Right ventricle myocardium inferior (tissue), 1 donor: ENCODE measurements at places on chromosomes 6 and 20.

- no peak for DNase-seq
Observed at GRCh38 chr6:52346503-52346902, 15.4 kb upstream of the PAQR8 start.

DNA sequence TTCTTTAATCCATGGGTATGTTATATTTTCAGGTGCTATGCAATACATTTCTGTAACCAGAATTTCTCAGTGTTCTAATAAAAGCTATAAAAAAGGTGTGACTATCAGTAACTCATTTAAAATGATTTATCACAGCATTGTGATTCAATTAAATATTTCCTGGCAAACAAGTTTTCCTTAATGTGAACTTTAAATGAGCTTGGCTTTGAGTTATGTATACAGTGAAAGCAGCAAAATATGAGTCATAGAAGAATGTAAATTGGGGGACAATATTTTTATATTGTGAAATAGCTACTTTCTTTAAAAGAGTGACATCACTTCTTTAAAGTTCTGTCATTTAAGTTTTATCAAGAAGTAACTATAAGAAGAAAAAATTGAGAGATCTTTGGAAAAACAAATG lies 484.9 kb upstream of the MAN1A1 start:
- no peak for DNase-seq

GRCh38 chr6:136720045-136720770 lies 72.1 kb downstream of the MAP3K5 start:
- no peak for DNase-seq

DNA sequence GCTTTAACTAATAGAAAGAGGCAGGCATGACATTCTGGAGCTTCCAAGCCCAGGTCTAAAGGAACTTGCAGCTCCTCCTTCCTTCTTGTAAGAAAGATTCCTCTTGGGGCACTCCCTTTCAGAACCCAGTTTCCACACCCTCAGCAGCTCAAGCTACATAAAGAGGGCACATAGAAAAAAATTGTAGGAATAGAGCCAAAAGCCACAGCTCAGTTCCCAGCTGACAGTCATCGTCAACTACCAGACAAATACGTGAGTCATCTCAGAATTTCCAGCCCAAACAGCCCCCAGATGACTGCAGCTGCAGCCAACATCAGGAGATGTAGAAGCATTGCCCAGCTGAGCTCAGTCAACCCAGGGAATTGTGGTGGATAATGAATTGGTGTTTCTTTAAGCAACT lies 349.8 kb upstream of the ARID1B start:
- no peak for DNase-seq

- no peak for DNase-seq
Observed at GRCh38 chr6:29414588-29414987, at the start of gene OR12D1. OR12D1 (plus strand) TSS chr6:29414928.

- no peak for DNase-seq
Observed at GRCh38 chr6:7566617-7567173, 23.3 kb upstream of the SNRNP48 start.

GRCh38 chr6:63427951-63428350 lies 108.2 kb upstream of the LGSN start:
- DNase-seq: no peak

DNA sequence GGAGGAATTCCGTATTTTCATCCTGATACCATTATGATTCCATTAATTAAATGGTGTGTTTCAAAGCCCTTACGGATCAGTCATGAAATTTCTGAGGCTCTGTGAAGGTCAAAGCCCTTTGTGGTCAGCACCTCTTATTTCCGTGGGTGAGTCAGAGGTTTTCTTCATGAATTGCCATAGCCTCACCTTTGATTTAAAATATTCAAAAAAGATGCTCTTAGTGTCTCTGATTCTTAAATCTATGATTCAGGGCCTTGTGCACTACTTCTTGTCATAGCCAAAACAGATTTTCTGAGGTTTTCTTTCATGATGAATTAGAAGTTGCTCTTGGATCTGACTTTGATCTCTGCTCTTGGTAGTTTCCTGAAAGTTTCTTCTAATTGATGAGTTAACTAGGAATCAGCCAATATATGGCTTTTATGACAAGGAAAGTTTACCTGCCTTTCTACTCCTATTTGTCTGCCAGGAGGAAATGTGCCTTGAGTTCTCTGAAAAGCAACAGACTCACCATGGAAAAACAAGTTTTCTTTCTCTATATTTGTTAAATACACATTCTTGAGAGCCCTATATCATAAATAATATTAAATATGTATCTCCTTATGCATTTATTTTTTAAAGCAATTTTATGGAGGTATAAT lies 613.0 kb downstream of the UTRN start:
- DNase-seq: no peak

DNA sequence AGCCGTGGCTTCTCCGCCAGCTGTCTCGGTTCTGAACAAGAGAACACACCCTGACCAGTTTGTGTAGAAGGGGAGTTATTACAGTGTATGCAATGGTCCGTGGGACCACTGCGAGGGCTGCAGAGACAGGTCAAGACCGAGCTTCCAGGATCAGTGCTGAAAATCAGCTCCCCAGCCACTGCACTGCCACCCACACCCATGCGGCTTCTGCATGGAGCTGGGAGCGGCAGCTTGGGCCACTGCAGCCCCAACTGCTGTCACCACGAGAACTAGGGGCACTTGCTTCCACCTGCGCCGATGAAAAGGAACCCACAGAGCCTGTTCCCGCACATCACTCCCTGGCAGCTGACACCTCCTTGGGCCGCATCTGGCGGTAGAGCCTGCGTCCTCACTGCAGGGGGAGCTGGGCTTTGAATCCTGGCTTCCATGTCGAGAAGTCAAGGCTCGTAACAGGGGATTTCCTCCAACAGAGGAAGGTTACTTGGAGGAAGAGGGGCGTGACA lies 56.2 kb downstream of the TMEM242 start:
- no peak for DNase-seq

DNA sequence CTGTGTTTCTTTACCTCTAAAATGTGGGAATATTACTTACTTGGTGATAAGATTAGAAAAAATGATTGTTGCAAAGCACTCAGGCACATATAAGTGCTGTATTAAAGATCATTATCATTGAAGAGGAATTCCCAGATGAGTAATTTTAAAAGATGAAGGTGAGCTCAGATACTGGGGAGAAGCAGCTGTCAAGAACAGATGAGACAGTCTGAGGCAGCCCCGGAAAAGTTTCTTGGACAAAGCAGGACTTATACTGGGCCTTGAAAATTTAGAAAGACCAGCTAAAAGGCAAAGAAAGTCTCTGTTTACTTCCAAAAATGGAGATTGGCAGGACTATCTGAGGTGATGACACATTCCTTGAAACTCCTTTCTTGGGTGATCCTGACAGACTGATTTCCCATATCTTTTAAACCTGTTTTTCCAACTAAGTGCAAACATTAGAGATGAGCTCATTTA lies 93.8 kb upstream of the MARCKS start:
- DNase-seq: no peak

GRCh38 chr20:4563031-4563430 lies 158.7 kb upstream of the PRND start:
- no peak for DNase-seq

- DNase-seq: peak; percentile 91
Observed at GRCh38 chr6:89432875-89433251, at the start of gene ANKRD6. ANKRD6 (plus strand) TSS chr6:89433152; CDS start chr6:89566977, 133,825 bp downstream.

GRCh38 chr20:63363981-63364561 lies 2.9 kb upstream of the CHRNA4 start:
- peak; percentile 39 for DNase-seq

- DNase-seq: no peak
Observed at GRCh38 chr20:20435453-20435852, 67.5 kb downstream of the INSM1 start.

DNA sequence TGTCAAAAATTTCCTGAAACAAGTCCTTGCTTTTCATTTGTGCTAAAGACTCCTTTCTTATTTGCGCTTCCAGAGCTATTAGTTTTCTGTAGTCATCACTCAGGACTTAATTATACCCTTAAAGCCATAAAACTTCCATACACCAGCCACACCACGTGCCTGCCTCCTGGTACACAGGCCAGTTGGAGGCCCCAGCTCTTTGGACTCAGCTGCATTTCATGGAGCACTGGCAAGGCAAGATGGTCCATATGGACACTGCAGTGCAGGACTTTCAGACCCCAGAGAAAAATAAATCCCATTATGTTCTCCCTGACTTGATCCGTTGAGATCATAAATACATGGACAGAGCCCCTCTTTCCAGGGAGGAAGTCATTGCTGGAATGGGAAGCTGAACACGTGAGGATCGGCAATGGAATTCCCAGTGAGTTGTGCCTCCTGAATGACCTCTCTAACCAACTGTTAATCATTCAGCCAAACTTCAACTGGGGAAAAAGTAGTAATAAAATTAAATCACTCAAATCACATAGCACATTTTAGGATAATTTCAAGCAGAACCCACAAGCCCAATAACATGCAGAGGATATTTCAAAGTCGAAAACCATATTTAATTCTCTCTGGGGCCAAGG lies 173.1 kb downstream of the HACE1 start:
- DNase-seq: no peak

DNA sequence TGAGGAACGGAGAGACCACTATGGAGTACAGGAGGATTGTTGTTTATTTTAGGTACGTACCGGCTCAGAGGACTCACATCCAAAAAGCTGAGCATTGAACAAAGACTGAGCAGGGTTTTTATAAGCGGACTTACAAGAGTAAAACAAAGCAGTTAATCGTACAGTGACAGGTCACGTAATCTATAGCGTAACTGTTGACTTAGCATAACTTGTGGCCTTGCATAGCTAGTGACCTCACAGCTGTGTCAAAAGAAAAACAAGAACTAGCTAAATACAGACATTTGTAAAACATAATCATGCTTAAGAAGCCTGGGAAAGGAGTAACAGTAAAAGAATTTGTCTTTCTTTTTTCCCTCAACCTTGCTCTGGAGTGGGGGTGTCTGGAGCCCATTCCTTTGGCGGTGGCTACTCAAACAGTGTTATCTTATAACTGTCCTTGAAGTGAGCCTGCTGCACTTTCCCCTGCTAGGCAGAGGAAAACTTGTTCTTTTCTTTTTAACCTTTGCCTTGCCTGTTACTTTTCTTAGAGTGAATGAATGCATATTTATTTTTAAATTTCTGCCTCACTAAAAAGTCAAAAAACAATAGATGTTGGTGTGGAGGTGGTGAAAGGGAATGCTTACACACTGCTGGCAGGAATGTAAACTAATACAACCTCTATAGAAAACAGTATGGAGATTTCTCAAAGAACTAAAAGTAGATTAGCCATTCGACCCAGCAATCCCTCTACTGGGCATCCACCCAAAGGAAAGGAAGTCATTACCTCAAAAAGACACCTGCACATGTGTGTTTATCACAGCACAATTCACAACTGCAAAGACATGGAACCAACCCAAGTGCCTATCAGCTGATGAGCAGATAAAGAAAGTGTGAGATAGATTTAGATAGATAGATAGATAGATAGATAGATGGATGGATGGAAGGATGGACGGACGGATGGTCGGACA lies 109.0 kb downstream of the TAF4 start:
- no peak for DNase-seq

GRCh38 chr6:1592852-1593251 lies 16.9 kb upstream of the FOXC1 start:
- DNase-seq: no peak

GRCh38 chr20:62176866-62177265 lies 6.0 kb upstream of the MTG2 start:
- peak; percentile 21 for DNase-seq

- DNase-seq: no peak
Observed at GRCh38 chr6:105174512-105174911, 5.3 kb downstream of the POPDC3 start.

- DNase-seq: no peak
Observed at GRCh38 chr6:135129136-135129856, 51.8 kb upstream of the MYB start.

DNA sequence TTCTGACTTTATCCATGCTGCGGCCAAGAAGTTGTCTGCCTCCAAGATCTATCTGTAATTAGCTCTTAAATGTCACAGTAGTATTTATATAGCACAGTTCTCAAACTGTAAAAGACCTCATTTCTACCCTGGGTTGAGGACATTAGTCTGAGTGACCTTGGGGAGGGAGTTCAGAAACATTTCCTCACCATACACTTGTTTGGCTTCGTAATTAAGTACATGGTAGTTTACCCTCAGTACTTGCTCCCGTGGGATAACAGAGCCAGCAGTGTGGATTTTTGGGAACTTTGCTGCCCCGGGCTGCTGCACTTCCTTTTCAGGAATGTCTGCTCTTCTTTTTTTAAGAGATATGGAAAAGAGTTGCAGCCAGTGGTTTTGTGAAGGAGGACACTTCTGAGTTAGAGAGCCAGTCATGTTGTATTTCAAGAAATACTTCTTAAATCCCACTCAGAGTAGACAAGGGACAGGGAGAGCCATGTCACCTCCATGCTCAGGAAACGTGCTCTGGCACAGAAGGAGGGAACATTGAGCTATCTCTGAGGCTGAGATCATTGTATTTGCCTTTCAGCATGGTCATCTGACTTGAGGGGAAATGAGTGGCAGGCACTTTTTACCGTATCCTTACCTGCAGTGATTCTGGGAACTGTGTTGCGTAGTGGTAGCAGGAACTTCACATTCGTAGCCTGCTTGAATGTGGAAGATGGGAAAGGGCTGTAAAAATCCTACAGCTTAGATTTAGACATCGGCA lies 33.6 kb downstream of the RPRD1B start:
- no peak for DNase-seq

DNA sequence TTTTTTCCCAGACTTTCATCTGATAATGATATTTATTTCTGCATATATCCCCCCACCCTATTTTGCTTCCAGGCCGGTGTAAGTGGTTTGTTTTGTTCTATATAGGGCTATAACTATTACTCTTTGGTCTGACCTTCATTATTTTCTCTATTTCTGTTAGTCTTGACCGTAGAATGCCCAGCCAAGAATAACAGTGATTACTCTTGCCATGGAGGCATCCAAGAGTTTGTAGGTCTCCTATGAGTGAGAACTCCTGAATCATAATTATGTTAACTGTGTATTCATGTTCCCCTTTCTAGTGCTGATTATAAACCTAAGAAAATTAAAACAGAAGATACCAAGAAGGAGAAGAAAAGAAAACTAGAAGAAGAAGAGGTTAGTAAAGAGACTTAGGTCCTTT lies 52.2 kb downstream of the TOP1 start:
- no peak for DNase-seq

GRCh38 chr6:47000842-47001241 lies 41.3 kb downstream of the ADGRF1 start:
- DNase-seq: no peak

GRCh38 chr6:45653117-45653883 lies 275.6 kb upstream of the SUPT3H start:
- DNase-seq: no peak

DNA sequence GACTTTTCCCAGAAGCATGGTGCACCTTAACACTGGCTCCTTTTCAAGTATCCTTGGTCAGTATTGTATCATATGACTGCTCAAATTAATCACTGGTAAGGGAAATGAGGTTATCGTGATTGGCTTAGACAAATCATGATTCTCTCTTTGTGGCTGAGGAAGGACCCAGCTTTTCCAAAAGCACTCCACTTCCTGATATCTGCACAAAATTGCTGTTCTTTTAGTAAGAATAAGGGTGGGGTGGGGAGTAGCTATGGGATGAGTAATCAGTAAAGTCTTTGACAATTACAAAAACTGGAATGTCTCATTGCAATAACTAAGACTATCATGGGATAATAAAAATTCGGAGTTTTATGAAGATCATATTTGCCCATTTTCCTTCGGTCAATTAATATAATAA lies 9.0 kb upstream of the RIPPLY2 start:
- no peak for DNase-seq

GRCh38 chr6:18585032-18585573 lies 198.0 kb downstream of the RNF144B start:
- no peak for DNase-seq

GRCh38 chr20:48690888-48691287 lies 136.9 kb downstream of the PREX1 start:
- no peak for DNase-seq

GRCh38 chr6:45822246-45822812 lies 193.3 kb downstream of the CLIC5 start:
- DNase-seq: no peak
